ENCODE measurements at places on chromosomes 2 and 18. TPM values are rescaled to one million over a fixed set of nuclear protein-coding genes. Genes with fewer than 3 reads are reported as not detected.

Gene GPR39
- 4.7 TPM for total RNA-seq

Gene BMP10
- 0.46 TPM for total RNA-seq

Gene STARD6
- total RNA-seq, result 0.26 TPM

Gene IL1F10
- not detected for total RNA-seq

Gene UGT1A3
- total RNA-seq, result not detected

Gene VWA3B
- total RNA-seq, result not detected

Gene ZSWIM2
- not detected for total RNA-seq

Gene RNF138
- total RNA-seq, result 40.6 TPM

Gene PTPRN
- 19.3 TPM for total RNA-seq

Gene CPLX4
- total RNA-seq, result not detected

Gene DHRS9
- total RNA-seq, result not detected

Gene TCF4
- 55.0 TPM for total RNA-seq

Gene SIX3
- not detected for total RNA-seq

Gene SERPINB12
- not detected for total RNA-seq

Gene SAG
- not detected for total RNA-seq

Gene ABCG8
- not detected for total RNA-seq

Gene TPO
- not detected for total RNA-seq

Gene KIAA2012
- not detected for total RNA-seq

Gene NT5DC4
- not detected for total RNA-seq

Gene C2orf81
- total RNA-seq, result 3.5 TPM

Gene BCL11A
- total RNA-seq, result not detected

Gene GREB1L
- total RNA-seq, result 4.0 TPM

Gene DYSF
- 13.6 TPM for total RNA-seq

Gene MYO5B
- total RNA-seq, result 29.5 TPM

Gene NCKAP5
- total RNA-seq, result 3.7 TPM

Gene DSC3
- total RNA-seq, result not detected

Gene TFCP2L1
- 0.26 TPM for total RNA-seq

Gene SELENOI
- 19.0 TPM for total RNA-seq

Gene SGPP2
- not detected for total RNA-seq

Gene DES
- total RNA-seq, result 30.0 TPM

Gene AGAP1
- 14.7 TPM for total RNA-seq

Gene SCYGR4
- not detected for total RNA-seq

Gene CD302
- total RNA-seq, result 9.2 TPM

Gene REG3G
- not detected for total RNA-seq

Gene ANKRD29
- 3.8 TPM for total RNA-seq

Gene KYNU
- total RNA-seq, result 1.4 TPM

Gene SPATA3
- total RNA-seq, result not detected

Gene GTF2A1L
- total RNA-seq, result not detected

Gene LYG1
- total RNA-seq, result not detected

Gene NHEJ1
- 22.2 TPM for total RNA-seq

Gene MROH2A
- total RNA-seq, result 0.48 TPM

Gene PDCD1
- 0.10 TPM for total RNA-seq

Gene MRPS9
- 68.7 TPM for total RNA-seq

Gene IFT172
- total RNA-seq, result 39.8 TPM

Gene HOXD4
- total RNA-seq, result 3.9 TPM

Gene ARID5A
- total RNA-seq, result 6.9 TPM

Gene RNF103
- total RNA-seq, result 26.6 TPM

Gene RAB27B
- 9.9 TPM for total RNA-seq

Gene DNAJC5G
- not detected for total RNA-seq

Gene TMEM169
- total RNA-seq, result 0.48 TPM

Gene BOLL
- total RNA-seq, result not detected

Measured in A172 (cell line).